ENCODE measurements at places on chromosomes 4 and X.

- DNase-seq = no peak
Observed at GRCh38 chr4:177012918-177013545, 220.3 kb upstream of the VEGFC start.

DNA sequence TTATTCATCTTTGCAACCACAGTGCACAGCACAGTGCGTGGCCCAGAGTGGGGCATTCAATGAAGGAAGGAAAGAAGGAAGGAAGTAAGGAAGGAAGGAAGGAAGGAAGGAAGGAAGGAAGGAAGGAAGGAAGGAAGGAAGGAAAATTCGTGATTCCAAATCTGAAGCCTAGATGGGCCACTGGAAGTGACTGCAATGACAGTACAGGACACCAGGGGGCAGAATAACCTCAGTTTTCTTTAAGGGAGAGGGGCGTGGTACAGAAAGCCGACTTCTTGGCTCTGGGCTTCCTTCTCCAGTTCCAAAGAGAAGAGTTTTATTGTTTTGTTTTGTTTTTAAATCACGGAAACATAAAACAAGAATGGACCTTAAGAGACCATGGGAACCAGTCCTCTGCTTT is 47.8 kb downstream of the APLN start:
- DNase-seq = peak; percentile 63

DNA sequence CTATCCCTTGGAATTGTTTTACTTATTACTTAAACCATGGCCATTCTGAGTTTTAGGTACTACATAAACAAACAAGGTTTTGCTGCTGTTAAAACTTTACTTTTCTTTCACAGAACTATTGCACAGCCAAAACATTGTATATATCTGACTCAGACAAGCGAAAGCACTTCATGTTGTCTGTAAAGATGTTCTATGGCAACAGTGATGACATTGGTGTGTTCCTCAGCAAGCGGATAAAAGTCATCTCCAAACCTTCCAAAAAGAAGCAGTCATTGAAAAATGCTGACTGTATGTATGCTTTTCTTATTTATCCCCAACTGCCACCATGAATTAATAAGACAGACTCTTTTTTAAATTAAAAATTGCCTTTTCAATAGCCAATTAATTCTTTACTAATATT is 69.8 kb downstream of the CCKAR start:
- no peak for DNase-seq

GRCh38 chrX:118216087-118216486 is 99.5 kb upstream of the KLHL13 start:
- no peak for DNase-seq

GRCh38 chr4:78545275-78546246 is 6.0 kb upstream of the ANXA3 start:
- no peak for DNase-seq

DNA sequence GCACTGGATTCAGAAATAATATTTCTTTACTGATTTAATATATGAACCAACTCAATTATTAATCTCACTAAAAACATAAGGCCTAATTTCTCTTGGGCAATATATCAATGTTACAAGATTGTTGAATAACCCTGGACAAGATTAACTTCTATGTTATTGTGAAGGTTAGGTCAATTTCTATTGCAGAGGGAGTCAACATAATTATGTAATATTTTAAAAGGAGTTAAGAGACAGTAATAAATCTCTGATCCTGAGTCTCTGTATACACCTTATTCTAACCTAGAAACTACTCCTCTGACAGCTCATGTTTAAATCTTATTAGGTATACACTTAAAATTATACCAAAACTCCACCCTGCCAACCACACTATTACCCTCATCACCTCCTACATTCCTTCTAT is 15.1 kb upstream of the GPRIN3 start:
- no peak for DNase-seq

DNA sequence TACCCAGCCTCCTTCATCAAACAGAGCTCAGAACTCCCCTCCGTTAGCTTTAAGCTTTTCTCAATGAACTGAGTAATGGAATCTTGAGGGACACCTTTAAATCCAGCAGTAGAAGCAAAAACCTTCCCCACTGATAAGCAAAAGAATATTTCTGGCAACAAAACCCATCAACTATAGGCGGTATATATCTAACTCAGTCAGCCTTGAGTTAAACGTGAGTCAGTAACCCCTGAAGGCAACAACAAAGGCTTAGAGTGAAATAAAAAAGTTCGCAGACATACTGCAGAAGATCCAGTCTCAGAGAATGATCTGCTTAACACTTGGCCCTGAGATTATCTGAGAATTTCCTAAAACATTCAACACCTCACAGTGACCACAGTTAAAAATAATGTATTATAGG is 77.2 kb downstream of the DMD start:
- no peak for DNase-seq

All from stimulated activated CD4-positive, alpha-beta T cell treated with anti-CD3 and anti-CD28 coated beads, Interleukin-4, amount 100 ng/mL, for 24 hours (primary cell).